ENCODE measurements at places on chromosomes 3 and 15.

- no peak for DNase-seq
Measured at GRCh38 chr3:52401551-52401950, 43.4 kb downstream of the SEMA3G start.

DNA sequence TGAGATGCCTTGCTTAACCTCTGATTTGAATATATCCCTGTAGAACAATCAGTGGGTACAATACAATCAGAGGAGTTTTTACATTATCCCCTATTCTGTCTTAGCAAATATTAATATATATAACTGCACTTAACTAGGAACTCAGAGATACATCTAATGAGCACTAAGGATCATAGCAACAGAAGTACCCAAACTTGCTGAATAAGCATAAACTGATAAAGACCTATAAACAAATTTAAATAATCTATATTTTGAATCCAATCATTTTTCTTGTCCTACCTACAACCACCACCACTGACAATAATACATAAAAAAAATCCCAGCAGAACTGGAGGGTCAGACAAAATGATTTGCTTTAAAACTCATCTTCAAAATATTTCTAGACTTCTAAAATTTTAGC is 106.2 kb downstream of the ATP8B4 start:
- DNase-seq: no peak

DNA sequence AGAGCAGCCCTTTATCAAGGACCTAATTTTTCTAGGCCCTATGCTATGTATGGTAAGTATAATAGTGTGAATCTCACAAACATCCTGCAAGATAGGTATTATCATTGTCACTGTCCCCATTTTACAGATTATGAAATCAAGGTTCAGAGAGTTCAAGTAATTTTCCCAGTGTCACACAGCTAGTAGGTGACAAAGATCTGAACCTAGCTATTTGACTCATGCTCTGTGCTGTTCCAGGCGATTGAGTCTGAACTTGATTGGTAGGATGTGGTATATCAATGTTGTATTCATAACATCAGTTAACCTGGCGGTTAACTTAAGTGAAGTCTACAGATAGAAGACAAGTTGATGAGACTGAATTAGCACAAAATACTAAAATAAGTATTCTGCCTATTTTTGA is 229.9 kb downstream of the CHST2 start:
- no peak for DNase-seq

- DNase-seq: no peak
Measured at GRCh38 chr3:160784853-160785252, 28.8 kb downstream of the PPM1L start.

- DNase-seq: peak; percentile 97
Measured at GRCh38 chr3:123652342-123652984, 67.6 kb upstream of the HACD2 start.

DNA sequence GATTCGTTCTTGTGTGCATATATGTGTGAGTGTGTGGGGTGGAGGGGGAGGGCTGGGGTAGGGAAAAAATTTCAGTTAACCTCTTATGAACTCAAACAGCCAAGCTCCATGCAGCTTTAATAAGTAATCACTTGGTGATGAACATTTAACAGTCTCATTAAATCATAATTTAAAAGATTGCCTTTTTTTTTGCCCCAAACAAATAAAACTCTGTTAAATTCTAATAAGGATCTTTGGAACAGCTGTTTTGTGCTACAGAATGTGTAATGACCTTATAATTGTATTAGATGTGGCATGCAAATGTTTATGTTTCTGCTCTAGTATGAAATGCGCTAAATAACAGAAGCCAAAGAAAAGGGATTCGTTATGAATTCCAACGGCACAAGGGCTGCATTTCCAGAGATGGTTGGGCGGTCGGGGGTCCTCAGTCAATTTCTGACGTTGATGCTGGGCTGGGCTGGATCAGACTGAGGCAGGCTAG is 80.0 kb upstream of the RORA start:
- no peak for DNase-seq

DNA sequence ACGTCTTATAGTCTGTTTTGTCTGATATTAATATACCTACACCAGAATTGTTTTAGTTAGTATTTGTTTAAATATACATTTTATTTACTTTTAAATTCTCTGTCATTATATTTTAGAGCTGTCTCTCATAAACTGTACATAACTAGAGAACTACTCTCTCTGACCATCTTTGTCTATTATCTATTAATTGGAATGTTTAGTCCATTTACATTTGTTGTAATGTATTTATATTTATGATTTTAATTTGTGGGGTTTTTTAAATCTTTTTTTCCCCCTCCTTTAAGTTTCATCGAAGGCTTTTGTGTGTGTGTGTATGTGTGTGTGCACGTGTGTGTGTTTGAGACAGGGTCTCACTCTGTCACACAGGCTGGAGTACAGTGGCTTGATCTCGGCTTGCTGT is 47.1 kb downstream of the ITPR1 start:
- DNase-seq: no peak

DNA sequence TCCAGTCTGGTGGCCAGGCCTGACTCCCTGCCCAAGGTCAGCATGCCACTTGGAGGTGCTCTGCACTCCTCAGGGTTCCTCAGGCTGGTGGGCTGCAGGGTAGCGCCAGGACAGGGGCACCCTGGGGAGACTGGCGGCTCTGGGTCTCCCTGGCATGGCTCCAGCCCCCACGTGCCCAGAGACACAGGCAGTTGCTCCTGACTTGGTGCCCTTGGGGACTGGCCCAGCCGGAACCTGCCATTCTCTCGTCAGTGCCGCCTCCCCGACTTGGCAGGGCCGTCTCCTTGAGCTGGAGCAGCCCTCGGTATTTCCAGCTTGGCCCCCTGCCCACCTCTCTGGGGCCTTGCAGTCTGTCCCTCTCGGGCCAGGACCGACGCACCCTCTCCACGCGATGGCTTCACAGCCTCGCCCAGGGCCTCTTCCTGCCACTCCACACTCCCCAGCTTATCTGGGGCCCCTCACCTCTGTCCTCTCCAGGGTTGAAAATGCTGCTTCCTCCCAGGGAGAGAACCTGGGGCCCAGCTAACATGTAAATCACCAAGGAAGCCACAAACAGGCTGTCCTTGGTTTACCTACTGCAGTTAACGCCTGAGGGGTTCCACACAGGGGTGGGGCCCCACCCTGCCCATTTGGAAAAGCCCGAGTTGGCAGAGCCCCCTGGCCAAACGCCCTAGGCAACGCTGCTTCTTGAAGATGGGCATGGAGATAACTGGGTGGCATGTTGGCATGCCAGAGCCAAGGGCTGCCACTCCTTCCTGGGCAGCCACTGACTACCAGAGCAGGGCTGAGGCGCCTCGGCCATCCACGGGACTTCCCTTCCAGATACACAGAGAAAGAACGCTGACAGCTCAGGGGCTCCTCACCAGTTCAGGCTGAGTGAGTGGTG is 61.4 kb downstream of the SMAD6 start:
- DNase-seq: no peak

- DNase-seq: no peak
Measured at GRCh38 chr3:83873550-83873949, 1085.2 kb upstream of the CADM2 start.

DNA sequence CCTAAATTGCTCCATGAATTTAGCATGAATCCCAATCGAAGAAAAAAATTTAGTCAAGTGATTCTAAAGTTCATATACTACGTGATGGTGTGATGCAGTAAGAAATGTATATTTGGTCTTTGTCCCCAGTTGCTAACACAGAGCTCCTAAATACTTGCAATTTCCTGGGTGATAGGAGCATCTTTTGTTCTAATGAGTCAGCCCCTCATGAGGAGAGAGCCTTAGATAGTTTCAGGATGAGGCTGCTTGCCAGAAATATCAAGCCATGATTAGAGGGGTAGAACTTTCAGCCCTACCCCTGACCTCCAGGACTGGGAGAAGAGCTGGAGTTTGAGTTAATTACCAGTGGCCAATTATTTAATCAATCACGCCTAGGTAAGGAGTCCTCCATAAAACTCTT is 170.2 kb downstream of the PDE8A start:
- no peak for DNase-seq

- DNase-seq: no peak
Measured at GRCh38 chr15:70046679-70047369, 50.9 kb downstream of the TLE3 start.

- no peak for DNase-seq
Measured at GRCh38 chr3:71355862-71356261, 227.7 kb downstream of the FOXP1 start.

DNA sequence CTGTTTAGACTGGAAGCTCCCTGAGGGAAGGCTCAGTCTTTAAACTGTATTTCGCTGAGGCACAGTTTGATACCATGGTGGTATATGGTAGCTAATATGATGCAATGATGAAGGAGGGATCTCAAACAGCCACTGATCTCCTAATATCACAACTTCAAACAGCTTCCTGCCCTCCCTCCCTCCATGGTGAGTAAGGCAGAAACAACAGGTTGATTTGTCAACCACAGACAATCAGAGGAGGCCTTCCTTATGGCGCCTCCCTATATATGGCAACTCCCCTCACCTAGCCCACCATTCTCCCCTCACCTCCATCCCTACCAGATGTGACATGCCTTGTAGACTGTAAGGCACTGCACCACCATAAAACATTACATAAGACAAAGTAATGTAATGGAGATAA is 316.5 kb upstream of the ICE2 start:
- no peak for DNase-seq

- no peak for DNase-seq
Measured at GRCh38 chr3:16370872-16371740, 106.1 kb downstream of the OXNAD1 start.

DNA sequence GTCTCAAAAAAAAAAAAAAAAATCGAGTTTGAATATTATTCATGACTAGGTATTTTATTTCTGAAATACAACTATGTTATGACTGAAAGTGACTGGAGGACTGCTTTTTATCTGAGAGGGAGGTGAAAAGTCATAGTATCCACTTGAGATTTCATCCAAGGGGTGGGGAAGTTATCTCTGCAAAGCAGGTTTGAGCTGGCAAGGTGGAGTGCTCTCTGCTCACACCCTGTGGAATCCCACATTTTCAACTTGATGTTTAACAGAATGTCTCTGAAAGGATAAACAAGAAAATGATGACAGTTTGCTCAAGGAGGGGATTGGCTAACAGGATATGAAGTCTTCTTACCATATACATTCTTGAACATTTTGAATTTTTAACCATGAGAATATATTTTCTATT is 27.3 kb upstream of the SEC62 start:
- no peak for DNase-seq

DNA sequence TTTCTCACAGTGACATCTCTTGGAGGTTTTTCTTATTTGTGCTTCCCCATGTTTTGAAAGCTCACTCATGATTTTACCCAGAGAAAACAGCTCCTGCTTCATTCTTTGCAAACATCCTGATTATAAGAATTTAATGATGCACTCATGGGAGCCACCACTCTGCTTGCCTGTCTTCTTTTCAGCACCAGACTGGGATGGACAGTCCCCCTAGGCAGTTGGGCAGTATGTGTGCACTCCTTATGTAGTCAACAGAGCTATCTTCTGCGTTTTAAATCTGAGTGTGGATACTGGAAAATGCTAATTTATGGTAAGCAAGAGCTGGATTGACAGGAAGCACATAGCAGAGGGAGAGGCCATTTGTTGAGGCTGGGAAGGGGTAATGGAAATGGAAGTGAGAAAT is 276.1 kb downstream of the AGBL1 start:
- peak; percentile 61 for DNase-seq

DNA sequence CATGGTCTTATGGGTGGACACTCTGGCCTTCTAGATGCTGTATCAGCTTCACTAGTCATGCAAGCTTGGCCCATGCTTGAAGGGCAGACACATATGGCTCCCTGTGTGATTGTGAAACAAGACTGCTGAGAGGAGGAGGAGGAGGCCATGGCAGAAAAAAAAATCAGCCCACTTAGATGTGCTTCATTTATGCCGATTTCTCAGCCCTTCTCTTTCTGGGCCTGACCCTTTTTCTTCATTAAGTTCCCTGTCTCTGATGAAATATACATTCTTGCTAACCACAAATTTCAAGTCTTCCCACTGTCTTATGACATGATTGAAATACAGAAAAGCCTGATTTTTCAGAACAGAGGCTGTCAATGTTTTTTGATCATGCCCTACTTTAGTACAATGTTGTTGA is 213.0 kb upstream of the FEZF2 start:
- DNase-seq: no peak

DNA sequence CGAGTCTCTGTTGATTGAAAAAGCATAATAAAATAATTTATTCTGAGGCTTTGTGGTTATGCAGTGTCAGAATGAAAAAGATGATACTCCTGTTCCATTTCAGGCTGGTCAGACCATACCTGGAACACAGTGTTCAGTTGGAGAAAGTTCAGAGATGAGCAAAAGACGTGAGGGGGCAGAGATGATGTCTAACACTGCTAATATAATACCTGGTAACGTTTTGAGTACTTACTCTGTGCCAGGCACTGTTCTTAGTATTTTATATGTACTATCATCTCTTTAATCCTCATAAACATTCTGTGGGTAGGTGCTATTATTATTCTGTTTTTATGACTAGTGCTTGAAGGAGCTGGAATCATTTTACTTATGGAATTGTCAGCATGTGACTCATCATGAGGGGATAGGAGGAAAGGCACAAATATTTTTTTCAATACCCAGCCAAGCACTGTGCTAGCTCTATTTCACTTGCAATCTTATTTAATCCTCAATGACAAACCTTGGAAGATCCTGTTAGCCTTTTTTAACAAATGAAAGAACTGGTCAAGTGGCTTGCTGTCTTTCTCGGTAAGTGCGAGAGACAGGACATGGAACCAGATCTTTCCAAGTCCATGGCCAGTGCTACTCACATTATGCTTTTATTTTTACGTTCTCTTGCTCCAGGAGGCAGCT is 31.8 kb downstream of the IQGAP1 start:
- no peak for DNase-seq

DNA sequence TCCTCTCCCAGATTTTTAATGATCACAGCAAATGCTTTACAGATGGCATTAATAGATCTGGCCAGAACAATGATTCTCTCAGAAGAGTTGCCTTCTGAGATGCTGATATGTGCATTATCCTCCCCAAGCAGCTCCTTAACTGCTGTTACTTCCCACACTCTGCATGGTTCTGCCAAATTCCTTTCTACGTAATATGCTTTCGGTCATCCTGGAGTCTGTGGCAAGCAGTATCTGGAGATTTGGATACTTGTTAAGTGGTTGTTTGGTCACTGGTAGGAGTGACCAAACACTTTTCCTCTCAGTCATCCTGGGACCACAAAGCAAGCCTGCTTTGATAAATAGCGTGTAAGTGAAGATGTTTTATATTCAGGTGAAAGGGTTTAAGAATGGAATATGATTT is 71.1 kb upstream of the CCNL1 start:
- DNase-seq: no peak

- no peak for DNase-seq
Measured at GRCh38 chr3:94081884-94082283, 19.0 kb downstream of the NSUN3 start.

DNA sequence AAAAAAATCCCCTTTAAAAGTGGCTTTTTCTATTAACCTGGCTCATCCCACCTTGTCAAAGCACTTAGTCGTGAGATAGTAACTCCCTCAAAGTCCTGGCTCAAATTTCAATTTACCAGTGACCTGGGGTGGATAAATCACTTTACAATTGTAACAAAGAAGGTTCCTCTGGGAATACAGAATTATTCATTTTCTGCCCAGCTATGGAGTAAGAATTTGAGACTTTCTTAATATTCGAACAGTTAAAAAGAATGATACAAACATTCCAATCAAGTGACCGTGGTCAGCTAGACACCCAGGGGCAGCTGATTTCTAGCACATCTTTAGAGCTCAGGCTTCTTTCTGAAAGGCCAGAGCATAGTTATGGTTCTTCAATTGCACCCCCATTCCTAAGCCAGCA is 291.0 kb upstream of the TGFBR2 start:
- DNase-seq: no peak

GRCh38 chr3:49024449-49024848 is 2.5 kb downstream of the NDUFAF3 start:
- no peak for DNase-seq
